ENCODE measurements at places on chromosomes 12 and 14.

DNA sequence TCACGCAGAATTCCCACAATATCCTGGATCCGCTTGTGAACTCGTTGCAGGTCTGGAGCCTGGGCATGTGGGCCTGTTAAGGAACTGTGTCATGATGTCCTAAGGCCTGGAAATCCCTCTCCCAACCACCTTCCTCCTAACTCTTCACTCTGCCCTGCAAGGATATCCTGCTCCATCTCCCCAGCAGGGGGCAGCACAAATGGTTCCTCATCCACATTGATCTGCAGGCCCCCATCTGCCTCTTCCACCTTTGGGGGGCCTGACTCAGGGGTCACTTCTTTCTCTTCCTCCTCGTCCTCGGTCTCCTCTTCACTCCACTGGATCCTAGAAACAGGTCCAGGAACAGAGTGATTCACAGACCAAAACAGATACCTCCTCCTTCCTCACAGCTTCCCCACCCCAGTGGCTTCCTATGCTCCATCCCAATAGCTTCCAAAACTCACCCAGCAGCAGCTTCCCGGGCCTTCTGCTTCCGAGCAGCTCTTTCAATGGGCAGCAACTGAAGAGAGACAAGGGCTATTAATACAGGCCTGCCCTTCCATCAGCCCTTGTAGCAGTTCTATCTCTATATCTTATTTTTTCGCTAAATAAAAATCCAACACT lies 4.5 kb downstream of the NOP2 start:
- peak; percentile 37 for DNase-seq

GRCh38 chr14:24331731-24332267 lies 3.1 kb downstream of the ADCY4 start:
- DNase-seq: no peak

DNA sequence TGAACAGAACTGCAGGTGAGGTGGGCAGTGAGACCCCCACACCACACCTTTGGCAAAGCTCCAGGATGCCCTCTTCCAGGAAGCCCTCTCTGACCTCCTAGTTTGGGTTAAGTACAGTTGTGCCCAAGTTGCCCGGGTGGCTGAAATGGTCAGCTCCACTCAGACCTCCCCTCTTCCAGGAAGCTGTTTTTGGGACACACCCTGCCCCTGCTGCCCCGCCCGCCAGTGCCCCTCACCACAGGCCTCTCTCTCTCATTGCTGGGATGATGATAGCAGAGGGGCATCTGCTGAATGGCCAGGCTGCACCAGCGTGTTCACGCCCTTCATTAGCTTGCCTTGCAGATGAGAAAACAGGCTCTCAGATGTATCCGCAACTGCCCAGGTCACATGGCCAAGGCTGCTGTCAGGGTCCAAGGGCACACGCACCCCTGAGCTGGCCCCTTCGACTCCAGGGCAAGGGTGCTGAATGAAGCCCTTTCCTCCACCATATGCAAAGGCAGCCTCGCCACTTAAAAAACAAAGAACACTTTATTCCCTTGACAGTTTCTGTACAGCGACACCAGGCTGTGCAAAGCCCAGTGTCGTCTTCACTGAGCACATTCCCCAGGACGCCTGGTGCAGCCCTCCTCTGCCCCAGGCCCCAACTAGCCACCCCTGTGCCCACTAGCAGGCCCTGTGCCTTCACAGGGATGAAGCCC lies 15.5 kb downstream of the SLC25A29 start:
- no peak for DNase-seq

GRCh38 chr12:89140141-89140540 lies 212.2 kb downstream of the DUSP6 start:
- no peak for DNase-seq

DNA sequence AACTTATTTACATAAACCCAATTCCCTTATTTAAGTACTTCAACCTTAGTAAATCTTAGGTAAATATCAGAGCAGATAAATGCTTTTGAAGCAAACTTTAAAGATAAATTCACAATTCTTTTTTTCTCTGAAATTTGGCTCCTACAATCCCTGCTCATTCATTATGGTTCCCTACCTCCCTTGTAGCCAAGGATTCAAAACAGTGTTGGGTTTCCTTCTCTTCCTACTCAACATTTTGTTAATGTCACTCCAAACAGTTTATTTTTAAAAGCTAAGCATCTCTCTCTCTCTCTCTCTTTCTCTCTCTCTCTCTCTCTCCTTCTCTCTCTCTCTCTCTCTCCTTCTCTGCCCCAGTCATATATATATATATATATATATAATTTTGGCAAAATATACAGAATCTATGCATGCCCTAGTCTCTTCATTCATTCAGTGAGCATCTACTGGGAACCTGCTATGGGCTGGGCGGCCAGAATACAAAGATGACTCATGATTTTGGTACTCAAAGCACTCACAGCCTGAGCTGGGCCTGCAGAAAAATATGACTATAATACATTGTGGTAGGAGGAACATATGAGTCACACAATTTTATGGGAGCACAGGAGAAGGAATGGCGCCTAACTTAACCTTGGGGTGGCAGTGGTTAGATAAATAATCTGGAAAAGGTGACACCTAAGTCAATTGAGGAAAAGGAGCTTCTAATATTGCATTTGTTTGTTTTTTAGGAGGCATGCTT lies 123.7 kb upstream of the DHRS4 start:
- DNase-seq: no peak

DNA sequence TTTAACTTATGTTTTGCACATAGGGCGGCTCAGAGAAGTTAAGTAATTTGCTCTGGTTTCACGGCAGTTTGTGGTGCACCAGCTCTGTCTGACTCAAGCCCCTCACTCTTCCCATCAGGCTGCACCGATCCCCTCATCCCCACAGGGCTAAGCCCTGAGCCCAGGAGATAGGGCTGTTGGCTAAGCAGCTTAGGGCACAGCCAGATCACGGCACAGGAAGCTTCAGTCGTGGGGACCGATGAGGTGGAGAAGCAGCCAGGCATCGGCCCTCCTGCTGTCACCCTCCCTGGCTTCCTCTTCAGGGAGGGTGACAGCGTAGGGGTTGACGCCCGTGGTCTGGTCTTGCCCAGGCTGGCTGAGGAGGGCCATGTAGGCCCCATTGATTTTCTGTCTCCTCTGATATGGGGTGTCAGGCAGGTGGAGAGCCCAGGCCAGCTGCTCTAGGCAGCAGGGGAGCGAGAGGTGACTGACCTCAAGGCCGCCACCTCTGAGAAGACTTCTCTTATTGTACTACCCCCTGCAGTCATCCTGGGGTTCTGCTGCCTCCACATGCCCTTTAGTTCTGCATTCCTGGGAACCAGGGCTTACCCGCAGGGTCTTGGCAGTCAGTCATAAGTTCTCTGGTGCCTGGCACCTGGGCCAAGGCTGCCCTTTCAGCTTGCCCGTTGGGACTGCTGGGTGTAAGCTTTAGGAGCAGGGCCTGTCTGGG lies 166.4 kb downstream of the TSPAN9 start:
- no peak for DNase-seq

GRCh38 chr14:95156161-95157047 lies 925 bp downstream of the DICER1 start:
- peak; percentile 4 for DNase-seq

- DNase-seq: no peak
Measured at GRCh38 chr12:97968641-97969197, 506.1 kb downstream of the RMST start.

DNA sequence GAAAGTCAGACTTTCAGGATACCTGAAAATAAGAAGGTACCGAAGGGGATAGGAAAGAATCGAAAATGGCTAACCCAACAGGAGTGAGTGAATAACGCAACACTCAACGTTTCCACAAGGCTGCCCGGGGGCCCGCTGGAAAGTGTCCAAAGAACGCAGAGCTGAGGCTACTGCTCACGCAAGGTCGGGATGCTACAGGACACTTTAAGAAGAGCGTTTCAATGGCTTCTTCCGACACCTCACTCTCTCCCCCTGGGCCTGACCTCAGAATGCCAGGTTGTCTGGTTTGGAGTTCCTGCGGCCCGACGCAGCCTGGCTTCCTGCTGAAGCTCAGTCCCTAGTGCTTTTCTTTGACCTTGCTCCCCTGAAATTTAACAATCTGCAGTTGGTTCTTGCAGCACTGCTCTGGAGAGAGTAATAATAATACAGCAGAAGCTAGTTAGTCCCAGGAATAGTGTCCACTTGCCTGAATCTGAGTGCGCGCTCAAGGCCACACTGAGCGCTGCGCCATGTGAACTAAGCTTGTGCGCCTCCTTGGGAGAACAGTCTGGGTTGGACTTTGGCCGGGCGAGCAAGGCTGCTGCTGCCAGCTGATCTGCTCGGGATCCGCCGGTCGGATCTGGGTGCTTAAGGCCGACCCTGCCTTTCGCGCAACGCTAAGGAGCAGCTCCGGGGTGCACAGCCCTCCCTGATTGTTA lies 2.0 kb upstream of the ALX1 start:
- no peak for DNase-seq

- no peak for DNase-seq
Measured at GRCh38 chr12:6234214-6234613, 34.0 kb downstream of the CD9 start.

GRCh38 chr14:29355331-29355730 lies 572.3 kb downstream of the PRKD1 start:
- no peak for DNase-seq

- DNase-seq: no peak
Measured at GRCh38 chr12:16347391-16348298, at the start of gene MGST1. Gene MGST1 (plus strand): TSS chr12:16347645. CDS start chr12:16354253, 6,608 bp downstream.

- DNase-seq: no peak
Measured at GRCh38 chr12:120376416-120376815, 7.5 kb upstream of the MSI1 start.
